ENCODE measurements at places on chromosomes 12 and 14. TPM values are rescaled to one million over a fixed set of nuclear protein-coding genes. Genes with fewer than 3 reads are reported as not detected.

The SERPINA5 gene
- 2.0 TPM for total RNA-seq

The MEG3 gene
- 35.4 TPM for total RNA-seq

The PTPN11 gene
- 96.0 TPM for total RNA-seq

DNA sequence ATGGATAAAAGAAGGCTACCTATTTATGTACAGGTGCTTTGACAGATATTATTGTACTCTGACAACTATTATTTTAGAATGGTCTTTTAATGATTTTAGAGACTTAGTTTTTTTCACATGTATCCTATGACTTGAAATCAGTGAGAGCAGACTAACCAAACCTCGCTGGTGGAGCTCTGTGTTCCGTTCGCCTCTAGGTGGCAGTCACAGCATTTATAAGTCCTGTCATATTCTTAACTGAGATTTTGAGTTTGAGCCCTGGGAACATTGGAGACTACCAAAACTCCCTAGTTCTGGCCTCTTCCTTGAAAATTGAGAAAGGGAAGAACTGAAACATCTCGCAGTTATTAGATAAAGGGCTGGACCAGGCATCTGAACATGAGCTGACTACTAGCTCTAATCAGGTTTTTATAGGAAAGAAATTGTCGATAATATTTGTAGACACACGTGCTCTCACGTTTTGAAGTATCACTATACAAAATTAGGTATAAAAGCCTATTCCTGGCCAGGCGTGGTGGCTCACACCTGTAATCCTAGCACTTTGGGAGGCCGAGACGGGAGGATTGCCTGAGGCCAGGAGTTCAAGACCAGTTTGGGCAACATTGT is 48.3 kb downstream of the TTLL5 start:
- no peak overlapping the region for H3K4me3 ChIP-seq
- H3K36me3 ChIP-seq, result peaks cover 13% of the 10 kb centered on the region
- H3K4me1 ChIP-seq, result peaks cover 14% of the 10 kb centered on the region
- peak; percentile 84 for DNase-seq
- no peak overlapping the region for H3K27ac ChIP-seq

GRCh38 chr12:54419088-54419887 is at the start of gene ITGA5:
Gene ITGA5, minus strand, starts transcription at chr12:54419266. Its CDS starts 68 bp downstream, at chr12:54419198.
- DNase-seq, result peak; percentile 96
- peaks cover 2% of the 10 kb centered on the region for H3K36me3 ChIP-seq
- H3K4me3 ChIP-seq, result peak within 1 kb of the TSS; percentile 96
- peak within 1 kb of the TSS; percentile 96 for H3K27ac ChIP-seq
- H3K4me1 ChIP-seq, result peaks cover 75% of the 10 kb centered on the region
- no peaks in the 10 kb centered on the region for H3K27me3 ChIP-seq

DNA sequence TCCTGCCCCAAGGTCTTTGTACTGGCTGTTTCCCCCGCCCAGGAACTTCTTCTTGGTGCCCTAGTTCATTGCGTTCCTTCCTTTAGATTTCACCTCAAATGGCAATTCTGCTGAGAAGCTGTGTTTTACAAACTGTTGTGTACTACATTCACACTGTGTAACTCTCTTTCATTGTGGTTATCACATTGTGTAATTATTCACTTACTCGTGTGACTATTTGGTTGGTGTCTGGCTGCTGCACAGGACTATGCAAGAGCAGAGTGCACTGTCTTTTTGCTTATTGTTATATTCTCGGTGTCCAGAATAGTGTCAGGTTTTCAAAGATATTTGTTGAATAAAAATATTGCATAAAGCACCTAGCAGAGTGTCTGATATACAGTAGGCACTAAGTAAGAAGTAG is 177.2 kb upstream of the PRICKLE1 start:
- H3K36me3 ChIP-seq, result no peaks in the 10 kb centered on the region
- H3K27me3 ChIP-seq, result no peaks in the 10 kb centered on the region
- no peak for DNase-seq
- H3K27ac ChIP-seq, result no peak overlapping the region

DNA sequence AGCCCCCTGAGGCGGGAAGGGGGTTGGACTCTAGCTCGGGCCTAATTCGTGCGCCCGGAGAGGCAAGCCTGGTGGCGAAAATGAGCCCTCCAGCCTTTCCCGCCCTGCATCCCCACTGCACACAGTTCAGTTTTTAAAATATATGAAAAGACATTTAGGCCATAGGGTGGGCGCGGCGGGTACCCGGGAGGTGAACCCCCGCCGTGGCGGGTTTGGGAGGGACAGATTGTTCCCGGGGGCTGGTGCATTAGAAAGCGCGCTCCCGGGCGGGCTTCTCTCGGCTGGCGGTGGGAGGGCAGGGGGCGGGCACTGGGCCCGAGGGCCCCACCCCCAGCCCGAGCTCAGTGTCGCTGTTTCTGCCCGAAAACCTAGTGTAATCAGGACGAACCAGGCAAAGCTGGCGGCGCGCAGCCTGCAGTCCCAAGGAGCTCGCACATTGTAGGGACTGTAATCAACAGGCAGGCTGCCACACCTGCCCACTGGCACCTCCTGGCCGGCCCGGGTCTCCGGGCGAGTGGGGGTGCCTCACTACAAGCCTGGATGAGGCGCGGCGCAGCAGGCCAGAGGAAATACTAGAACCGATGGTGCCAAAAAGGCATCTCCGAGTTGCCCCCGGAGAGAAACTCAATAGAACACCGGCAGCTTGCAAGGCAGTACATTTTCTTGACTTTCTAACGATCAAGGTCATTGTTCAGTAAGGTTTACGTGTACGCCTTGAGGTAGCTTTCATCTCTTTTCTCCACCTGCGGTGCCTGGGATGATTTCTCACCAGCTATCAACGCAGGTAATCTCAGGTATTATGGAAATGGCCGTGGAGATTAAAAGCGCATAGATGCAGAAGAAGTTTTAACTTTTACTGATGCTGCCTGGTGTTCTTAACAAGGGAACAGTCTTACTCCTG is 764 bp upstream of the SPTB start:
- H3K4me3 ChIP-seq, result peak overlapping the region; percentile 50
- no peaks in the 10 kb centered on the region for H3K4me1 ChIP-seq
- peak; percentile 62 for DNase-seq
- peaks cover 49% of the 10 kb centered on the region for H3K27me3 ChIP-seq
- H3K36me3 ChIP-seq, result no peaks in the 10 kb centered on the region
- H3K27ac ChIP-seq, result no peak overlapping the region

- no peaks in the 10 kb centered on the region for H3K4me1 ChIP-seq
- H3K4me3 ChIP-seq, result no peak overlapping the region
- H3K27me3 ChIP-seq, result no peaks in the 10 kb centered on the region
- no peak overlapping the region for H3K27ac ChIP-seq
- DNase-seq, result peak; percentile 45
- no peaks in the 10 kb centered on the region for H3K36me3 ChIP-seq
These were observed 69.3 kb downstream of the SERPINA3 start for GRCh38 chr14:94681300-94682060.

DNA sequence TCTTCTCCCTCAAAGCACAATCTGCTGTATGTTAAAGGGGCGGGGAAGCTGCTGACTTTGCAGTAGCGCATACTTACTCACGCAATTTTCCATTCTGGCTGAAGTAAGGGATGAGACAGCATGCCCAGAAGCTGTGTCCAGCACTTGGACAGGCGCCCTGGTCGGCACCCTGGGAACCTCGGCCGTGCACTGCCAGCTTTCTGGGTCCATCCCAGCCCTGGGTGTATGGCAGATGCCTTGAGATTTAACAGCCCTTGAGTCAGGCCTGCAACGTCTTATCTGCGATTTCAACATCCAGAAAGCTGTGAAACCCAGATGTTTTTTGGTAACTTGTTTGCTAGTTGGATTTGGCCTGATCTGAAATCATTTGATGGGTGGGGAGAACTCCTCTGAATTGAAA is 16.1 kb downstream of the EML1 start:
- H3K36me3 ChIP-seq, result no peaks in the 10 kb centered on the region
- H3K4me3 ChIP-seq, result no peak overlapping the region
- H3K4me1 ChIP-seq, result no peaks in the 10 kb centered on the region
- DNase-seq, result peak; percentile 95
- no peaks in the 10 kb centered on the region for H3K27me3 ChIP-seq

DNA sequence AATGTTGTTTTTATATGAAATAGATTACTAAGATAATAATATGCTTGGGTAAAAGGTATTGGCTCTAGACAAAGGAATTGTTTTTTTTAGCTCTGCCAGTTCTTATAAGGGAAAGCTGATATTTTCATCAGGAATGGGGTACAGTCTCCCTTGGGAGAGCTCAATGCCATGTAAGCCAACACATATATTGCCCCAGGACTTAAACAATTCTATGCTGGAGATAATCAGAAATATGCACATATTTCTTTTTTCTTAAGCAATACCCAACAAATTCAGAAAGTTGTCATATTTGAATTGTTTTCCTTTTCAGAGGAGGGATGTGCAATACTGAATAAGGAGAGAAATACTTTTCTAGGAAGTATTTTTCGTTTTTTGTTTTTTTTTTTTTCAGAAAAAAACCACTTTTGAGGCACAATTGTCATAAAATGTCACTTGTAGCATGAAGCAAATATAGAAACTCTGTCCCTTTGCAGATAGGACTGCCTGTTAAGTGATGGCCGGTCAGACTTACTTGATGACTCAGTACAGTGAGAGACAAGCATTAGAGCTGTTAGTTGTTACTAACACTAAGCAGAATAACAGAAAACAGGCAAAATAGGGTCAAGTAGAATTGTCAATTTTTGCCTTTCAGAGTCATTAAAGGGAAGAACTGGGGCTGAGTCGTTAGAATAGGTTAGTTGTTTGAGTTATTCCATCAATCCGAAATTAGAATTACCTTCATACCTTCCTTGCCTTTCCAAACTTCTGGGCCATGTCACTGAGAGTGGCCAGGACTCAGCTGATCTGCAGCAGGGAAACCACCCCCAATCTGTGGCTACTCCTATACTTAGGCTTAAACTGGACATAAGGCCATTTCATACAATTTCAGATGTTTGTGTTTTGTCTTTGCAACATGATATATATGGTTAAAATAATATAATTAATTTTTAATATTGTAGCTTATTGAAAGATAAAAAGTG is 168.1 kb downstream of the SLC38A4 start:
- H3K27me3 ChIP-seq, result no peaks in the 10 kb centered on the region
- DNase-seq, result no peak
- H3K36me3 ChIP-seq, result no peaks in the 10 kb centered on the region
- no peak overlapping the region for H3K4me3 ChIP-seq

DNA sequence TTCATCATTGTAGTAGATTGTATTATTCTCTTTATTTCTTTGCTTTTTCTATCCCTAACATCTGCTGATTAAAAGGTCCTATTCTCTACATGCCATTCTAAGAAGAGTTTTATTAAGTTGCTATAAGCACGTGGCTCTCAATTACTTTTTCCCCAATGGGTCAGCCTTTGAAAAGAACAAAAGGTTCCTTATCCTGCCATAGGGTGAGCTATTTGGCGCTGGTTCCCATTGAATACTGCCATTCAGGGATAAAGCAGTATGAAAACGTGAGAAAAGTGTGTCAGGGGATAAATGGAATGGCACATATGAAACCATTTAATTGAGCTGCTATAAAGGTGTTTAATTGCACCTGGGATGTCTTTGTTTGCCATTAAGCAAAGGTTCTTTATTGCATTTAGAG is 80.9 kb downstream of the SYNE2 start:
- no peaks in the 10 kb centered on the region for H3K27me3 ChIP-seq
- H3K27ac ChIP-seq, result no peak overlapping the region
- no peaks in the 10 kb centered on the region for H3K36me3 ChIP-seq
